ENCODE measurements at places on chromosomes 1 and 21. TPM values are rescaled to one million over a fixed set of nuclear protein-coding genes. Genes with fewer than 3 reads are reported as not detected.

Gene PTPN22
- 0.92 TPM for total RNA-seq

Gene MTMR11
- 6.2 TPM for total RNA-seq

Gene SPATA17
- total RNA-seq = 13.4 TPM

Gene FAM43B
- 8.5 TPM for total RNA-seq

Gene EFNA3
- 13.8 TPM for total RNA-seq

Gene WNT3A
- total RNA-seq = not detected

Gene MPL
- total RNA-seq = 0.23 TPM

Gene LPAR3
- 0.46 TPM for total RNA-seq

Gene FGGY
- total RNA-seq = 24.9 TPM

Gene TMCC2
- total RNA-seq = 38.3 TPM

Gene LINGO4
- total RNA-seq = 0.23 TPM

Gene SLC5A9
- 0.46 TPM for total RNA-seq

Gene ECE1
- 18.2 TPM for total RNA-seq

Gene SORT1
- total RNA-seq = 73.8 TPM
